ENCODE measurements at places on chromosomes 3 and 15.

DNA sequence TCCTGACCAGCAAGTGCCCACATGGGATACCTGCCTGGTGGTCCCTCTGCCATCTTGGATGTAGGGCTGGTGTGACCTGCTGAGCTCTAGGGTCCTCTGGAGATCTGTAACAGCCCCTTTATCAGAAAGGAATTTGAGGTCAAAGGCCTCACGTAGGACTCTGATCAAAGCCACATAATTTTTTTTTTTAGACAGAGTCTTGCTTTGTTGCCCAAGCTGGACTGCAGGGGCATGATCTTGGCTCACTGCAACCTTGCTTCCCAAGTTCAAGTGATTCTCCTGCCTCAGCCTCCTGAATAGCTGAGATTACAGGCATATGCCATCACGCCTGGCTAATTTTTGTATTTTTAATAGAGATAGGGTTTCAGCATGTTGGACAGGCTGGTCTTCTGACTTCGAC is 9.5 kb downstream of the ITGB5 start:
- no peak for DNase-seq

- no peak for DNase-seq
Measured at GRCh38 chr3:125192190-125193035, 20.1 kb downstream of the SLC12A8 start.

DNA sequence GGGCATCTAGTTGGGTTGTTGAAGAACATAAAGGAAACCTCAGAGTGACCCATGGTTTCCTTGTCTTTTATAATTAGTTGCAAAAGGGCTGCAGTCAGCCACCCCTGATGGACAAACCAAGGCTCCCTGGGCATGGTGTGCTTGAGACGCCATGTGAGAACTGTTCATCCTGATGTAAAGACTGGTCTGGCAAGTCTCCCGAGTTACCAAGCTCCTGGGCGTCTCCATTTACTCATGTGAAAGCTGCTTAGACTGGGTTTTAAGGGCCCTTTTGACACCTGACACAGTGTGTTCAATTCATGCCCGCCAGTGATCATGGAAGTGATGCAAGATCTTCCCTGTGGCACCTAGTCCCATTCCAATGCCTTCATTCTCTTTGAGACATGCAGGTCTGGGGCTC is 49.4 kb downstream of the GRK7 start:
- no peak for DNase-seq

DNA sequence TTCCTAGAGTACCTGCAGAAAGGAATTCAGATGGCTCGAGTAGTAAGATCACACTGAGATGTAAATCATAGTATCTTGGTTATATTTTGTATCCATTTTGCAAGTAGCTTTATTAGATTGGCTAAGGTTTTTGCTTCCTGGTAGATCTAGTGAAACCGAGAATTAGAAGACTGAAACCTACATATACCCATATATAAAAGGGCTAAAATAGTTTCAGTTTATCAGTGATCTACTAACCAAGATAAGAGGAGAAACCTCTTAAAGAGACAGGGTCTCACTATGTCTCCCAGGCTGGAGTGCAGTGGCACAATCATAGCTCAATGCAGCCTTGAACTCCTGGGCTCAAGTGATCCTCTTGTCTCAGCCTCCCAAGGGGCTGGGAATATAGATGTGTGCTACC is 135.3 kb downstream of the PCCB start:
- no peak for DNase-seq

DNA sequence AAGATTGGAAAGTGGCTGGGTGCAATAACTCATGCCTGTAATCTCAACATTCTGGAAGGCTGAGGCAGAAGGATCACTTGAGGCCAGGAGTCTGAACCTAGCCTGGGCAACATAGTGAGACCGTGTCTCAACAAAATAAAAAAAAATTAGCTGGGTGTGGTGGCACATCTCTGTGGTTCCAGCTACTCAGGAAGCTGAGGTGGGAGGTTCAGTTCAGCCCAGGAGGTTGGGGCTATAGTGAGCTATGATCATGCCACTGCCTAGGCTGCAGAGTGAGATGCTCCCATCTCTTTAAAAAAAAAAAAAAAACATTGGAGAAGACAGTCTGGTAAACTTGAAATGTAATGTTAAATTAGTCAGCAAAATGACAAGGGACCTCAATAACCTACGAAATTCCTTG is 57.9 kb downstream of the STAG1 start:
- no peak for DNase-seq

GRCh38 chr3:167184511-167184910 is 195.6 kb downstream of the ZBBX start:
- no peak for DNase-seq

- DNase-seq = no peak
Measured at GRCh38 chr3:104796556-104796955, 570.2 kb upstream of the ALCAM start.

DNA sequence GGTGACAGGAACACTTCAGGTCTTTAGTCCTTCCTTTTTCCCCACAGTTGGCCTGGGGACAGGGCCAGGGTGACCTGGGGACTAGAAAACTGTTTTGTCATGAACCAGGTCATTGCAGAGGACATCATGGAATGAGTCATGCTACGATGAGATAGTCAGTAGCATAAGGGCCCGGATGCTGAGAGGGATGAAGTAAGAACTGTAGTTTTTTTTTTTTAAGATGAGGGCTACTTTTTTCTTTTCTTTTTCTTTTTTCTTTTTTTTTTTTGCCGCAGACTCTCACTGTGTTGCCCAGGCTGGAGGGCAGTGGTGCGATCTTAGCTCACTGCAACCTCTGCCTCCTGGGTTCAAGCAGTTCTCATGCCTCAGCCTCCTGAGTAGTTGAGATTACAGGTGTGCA is 8.0 kb downstream of the MAP2K5 start:
- no peak for DNase-seq
